ENCODE measurements at places on chromosomes 6 and 20.

DNA sequence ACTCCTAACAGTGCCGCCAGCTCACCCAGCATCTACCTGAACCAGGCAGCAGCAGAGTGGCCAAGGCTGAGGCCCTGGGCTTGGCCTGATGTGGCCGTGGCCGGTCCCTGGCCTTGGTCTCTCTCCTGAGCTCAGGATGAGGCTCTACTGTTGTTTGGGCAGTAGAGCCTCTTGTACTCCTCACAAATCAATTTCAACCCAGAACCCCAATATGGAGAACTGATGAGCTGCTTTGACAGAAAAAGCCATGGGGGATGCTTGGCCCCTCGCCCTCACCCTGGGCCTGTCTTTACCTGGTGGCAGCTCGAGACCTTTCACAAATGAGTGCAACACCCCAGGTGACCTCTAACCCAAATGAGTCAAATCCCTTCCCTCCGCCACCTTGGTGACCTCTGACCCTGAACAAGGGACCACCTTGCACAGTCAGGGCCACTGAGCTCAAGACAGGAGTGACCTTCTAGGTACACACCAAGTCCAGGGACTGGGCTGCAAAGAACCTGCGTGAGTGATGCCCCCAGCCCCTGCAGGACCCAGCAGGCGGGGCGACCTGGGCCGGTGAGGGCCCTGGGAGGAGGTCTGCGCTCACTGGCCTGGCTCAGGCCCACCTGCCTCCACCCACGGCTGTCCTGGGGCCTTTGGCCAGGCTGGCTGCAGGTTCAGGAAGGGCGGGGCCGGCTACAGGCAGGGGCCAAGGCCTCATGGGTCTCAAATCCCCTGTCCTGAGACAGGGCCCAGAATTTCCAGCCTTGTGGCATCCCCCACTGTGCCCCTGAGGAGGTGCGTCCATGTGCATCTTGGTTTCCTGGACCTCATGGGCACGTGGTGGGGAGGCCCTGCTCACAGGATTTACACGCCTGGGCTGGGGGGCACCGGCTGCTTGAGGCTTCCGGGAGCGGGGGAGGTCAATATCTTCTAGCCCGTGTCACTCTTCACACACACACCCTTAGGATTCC lies 30.2 kb downstream of the PSMG4 start:
- DNase-seq: no peak

DNA sequence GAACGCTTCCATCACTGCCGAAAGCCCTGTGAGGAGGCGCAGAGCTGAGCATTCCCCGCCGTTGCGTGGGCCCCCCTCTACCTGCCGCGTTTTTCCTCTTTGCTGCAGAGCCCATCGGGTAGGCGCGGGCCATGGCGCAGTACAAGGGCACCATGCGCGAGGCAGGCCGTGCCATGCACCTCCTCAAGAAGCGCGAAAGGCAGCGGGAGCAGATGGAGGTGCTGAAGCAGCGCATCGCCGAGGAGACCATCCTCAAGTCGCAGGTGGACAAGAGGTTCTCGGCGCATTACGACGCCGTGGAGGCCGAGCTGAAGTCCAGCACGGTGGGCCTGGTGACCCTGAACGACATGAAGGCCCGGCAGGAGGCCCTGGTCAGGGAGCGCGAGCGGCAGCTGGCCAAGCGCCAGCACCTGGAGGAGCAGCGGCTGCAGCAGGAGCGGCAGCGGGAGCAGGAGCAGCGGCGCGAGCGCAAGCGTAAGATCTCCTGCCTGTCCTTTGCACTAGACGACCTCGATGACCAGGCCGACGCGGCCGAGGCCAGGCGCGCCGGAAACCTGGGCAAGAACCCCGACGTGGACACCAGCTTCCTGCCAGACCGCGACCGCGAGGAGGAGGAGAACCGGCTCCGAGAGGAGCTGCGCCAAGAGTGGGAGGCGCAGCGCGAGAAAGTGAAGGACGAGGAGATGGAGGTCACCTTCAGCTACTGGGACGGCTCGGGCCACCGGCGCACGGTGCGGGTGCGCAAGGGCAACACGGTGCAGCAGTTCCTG lies 693 bp downstream of the FAM50B start:
- DNase-seq: no peak

- DNase-seq: no peak
These were observed 29.0 kb downstream of the ARMC2 start for GRCh38 chr6:108877046-108877751.

DNA sequence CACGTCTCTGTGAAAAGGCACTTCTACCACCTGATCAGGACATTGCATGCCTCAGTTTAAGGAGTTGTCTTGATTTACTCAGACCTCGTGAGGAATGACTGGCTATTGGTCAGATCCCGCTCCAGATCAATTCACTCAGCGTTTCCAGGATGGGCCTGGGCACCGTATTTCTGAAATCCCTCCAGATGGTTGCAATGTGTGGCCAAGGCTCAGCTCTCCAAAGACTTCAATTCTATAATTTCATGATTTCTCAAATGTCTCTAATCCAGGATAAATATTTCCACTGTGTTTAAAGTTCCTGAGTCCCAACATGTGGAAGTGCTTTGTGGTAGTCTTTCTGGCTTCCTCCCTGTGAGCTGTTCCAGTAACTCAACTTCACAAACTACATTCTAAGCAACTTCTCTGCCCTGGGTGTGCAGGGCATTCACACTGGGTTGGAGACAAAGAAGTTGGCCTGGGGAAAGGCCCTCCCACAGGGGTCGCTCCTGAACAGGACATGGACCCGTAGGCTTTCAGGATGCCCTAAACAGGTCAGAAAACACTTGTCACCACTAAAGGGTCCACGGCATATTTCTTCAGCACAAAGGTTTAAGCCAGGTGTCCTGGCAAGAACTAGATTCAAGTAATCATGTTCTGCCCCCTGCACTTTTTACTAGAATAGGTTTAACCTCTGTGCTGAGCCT lies 212.1 kb downstream of the WDR27 start:
- DNase-seq: no peak

DNA sequence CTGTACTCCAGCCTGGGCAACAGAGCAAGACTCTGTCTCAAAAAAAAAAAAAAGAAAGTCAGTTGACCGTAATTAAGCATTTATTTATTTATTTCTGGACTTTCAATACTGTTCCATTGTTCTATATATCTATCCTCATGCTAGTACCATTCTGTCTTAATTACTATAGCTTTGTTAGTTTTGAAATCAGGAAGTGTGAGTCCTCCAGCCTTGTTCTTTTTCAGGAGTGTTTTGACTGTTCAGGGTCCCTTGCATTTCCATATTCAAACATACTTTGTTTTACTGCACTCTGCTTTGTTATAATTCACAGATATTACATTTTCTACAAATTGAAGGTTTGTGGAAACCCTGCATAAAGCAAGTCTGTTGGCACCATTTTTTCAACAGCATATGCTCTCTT lies 36.7 kb upstream of the ASXL1 start:
- no peak for DNase-seq

GRCh38 chr20:17946572-17947473 lies 21.8 kb downstream of the SNX5 start:
- DNase-seq: no peak

- DNase-seq: no peak
These were observed 48.3 kb downstream of the ECT2L start for GRCh38 chr6:138844192-138844591.

- no peak for DNase-seq
These were observed 296.5 kb upstream of the RUNX2 start for GRCh38 chr6:45031601-45032000.

DNA sequence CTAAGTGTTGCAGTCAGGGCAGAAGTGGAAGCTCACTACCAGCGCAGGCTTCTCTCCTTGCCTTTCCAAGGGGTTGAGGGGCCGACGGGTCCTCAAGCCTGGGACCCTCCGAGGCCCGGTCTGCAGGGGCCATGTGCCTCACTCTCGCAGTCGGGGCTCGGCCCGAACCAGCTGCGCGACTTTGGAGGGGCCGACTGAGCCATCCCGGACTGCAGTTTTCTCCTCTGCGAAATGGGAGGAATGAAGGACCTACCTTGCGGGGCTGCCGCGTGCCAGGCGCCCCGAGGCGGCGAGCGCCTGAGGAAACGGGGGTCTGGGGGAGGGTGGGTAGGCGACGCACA lies 5.6 kb downstream of the LZTS3 start:
- no peak for DNase-seq

GRCh38 chr6:39088331-39088730 lies 26.7 kb downstream of the SAYSD1 start:
- DNase-seq: no peak

GRCh38 chr6:51720327-51720726 lies 367.1 kb downstream of the PKHD1 start:
- DNase-seq: no peak

GRCh38 chr20:57988422-57988821 lies 240.0 kb downstream of the ANKRD60 start:
- no peak for DNase-seq

DNA sequence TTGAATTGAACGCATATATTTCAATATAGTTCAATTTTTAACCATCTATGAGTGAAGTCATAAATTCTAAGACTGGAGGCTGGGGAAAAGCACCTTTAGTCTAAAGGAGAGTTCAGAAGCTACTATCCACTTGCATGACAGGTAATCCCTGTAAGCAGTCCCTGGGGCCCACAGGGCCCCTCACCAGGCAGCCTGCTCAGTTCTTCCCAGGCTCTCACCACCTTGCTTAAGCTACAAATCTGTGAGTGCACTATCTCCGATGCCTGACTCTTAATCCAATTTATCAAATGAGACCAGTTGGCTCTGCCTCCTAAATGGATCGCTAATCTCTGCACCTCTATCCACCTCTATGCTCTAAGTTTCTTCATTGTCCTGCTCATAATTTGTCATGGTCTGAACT lies 413.8 kb downstream of the PTPRT start:
- DNase-seq: no peak

GRCh38 chr6:159061805-159062563 lies 17.2 kb upstream of the TAGAP start:
- DNase-seq: no peak

DNA sequence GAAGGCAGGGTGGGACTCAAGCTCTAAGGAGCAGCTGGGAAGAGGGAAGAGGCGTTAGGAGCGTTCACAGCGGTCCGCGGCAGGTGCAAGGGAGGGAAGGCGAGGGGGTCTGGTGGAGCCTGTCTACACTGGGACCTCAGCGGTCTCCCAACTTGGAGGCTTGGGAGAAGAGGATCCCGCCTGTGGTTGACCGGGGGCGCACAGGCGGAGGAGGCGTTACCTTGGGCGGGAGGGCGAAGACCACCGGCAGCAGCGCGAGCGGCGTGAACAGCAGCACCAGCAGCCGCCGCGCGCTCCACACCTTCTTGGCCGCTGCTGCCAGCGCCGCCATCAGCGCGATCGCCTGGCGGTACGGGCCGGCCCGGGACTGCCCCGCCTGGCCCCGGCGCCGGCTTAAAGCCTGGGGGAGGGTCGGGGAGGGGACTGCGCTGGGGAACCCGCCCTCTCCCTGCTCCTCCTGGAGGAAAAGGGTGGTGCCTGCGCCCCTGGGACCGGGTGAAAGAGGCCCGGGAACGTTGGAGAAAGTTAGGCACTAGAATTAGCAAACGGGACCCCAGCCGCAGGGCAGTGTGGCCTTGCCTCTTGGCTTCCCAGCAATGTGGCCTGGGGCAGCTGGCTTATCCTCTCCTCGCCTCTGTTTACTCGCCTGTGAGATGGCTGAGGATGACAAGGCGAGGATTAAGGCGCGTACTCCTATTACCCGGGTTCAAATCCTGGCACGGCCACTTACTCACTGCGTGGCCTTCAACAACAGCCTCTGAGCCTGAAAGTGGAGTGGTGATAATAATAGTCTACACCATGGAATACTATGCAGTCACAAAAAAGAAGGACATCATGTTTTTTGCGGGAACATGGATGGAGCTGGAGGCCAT lies at the start of gene SLC13A3:
Gene SLC13A3, minus strand, starts transcription at position 369 of the 872 bp plus-strand sequence. Its CDS starts 38 bp downstream, at position 331.
- DNase-seq: no peak

- no peak for DNase-seq
These were observed 90.9 kb upstream of the GCM1 start for GRCh38 chr6:53239526-53239925.

DNA sequence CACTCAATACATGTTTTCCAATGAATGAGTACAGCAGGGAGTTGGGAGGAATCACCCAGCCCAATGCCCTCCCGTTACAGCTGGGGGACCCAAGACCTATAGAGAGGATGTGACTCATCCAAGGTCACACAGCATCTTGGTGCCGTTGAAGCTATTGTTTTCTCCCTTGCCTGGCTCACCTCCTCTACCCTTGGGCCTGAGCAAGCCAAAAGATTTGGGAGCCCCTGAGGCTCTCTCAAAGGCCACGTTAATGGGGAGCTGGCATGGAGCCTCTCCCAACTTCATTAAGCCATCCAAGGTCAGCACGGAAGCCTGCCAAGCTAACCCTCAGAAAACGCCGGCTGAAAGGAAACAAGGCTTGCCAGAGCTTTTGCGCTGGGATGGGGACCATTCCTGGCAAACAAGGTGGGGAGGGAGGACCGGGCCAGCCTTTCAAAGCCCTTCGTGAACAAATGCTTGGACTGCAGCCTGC lies 30.4 kb downstream of the KCNB1 start:
- no peak for DNase-seq

DNA sequence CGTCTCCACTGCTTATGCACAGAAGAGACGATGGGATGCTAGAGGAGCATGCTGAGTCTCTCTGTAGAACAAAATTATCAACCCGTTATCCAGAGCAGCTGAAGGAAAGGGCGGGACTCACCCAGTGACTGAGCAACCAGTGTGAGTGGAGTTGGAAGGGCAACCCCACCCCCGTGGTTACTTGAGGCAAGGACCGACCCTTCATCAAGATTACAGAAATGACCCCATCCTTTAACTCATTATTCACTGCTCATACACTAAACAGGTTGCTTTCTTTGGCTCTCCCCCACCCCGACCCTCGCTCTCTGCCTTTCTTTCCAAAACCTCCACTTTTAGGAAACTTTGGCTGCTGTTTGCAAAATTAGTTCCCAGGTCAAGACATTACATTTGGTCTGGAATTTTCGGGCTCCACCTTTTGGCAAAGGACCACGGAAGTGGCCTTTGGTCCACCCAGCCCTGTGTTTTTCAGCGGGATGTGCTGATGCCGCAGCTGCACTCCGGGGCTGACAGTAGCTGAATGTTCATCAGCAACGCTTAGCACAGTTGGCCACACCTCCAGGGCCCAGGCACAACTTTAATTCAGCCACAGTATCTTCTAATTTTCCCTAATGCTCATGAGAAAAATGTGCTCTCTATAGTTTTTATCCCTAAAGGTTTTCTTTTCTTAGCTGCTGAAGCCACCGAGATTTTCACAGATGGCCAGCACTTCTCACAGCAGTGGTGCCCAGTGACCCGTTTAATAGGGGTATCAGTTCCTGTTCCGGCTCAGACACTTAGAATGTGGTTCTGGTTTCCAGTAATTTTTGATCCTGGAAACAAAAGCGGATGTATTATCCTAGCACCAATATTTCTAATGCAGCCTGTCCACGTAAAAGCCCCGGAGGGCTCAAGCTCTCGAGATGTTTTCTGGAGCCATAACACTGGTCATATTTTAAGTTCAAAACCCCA lies 103.6 kb upstream of the NXT1 start:
- DNase-seq: no peak

GRCh38 chr6:16320533-16321340 lies 82.3 kb downstream of the GMPR start:
- DNase-seq: no peak

GRCh38 chr20:58450254-58450653 lies 61.2 kb downstream of the VAPB start:
- DNase-seq: no peak
